ENCODE measurements at places on chromosomes 7 and 10.
A peak's percentile ranks its signal among the peaks of the same experiment; 100 is the strongest.

DNA sequence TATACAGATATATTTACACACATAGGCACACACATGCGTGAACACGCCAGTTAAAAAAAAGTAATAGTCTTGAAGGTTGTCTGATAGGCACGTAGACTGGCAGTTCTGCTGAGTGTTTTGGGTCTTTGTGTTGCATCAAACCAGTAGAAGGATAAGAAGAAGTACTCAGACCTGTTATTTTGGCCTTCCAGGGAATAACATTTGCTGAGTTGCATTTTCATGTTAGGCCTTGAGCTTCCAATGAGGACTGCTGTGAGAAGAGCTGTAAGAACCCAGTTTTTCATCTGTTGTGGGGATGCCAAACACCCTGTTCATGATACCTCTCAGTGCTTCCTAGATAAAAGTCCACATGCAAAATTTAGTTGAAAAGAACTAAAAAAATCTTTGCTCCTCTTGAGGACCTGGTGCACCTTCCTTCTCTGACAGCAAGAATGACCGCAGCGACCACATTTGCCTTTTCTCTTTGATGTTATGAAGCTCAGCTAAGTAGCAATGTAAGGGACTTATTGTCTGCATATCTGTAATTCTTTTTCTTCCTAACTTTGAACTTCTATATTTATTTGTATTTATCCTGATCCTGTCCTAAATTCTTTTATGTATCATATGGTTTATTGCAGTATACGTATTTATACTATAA lies 27.2 kb downstream of the HIPK2 start:
- no peak for DNase-seq

- no peak for DNase-seq
These were observed 3.7 kb downstream of the COL17A1 start for GRCh38 chr10:104081998-104082397.

- DNase-seq: no peak
These were observed 54.2 kb downstream of the MICALL2 start for GRCh38 chr7:1404898-1405548.

GRCh38 chr7:67346876-67347275 lies 350.2 kb downstream of the TYW1 start:
- DNase-seq: no peak

- no peak for DNase-seq
These were observed 9.5 kb downstream of the INHBA start for GRCh38 chr7:41693150-41693997.

DNA sequence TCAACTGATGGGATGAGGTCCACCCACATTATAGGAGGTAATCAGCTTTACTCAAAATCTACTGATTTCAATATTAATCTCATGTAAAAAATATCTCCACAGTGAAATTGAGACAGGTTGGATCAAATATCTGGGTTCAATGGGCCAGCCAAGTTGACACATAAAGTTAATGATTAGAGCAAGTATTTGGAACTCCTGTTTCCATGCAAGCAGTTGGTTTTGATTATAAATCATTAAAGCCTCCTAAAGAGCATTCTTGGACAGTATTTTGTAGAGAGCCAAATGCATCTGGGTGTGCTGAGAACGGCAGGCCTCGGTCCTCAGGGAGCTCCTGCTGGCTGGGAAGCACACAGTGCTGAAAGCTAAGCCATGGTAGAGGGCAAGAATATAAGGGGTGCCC lies 126.9 kb upstream of the BTBD16 start:
- DNase-seq: no peak

DNA sequence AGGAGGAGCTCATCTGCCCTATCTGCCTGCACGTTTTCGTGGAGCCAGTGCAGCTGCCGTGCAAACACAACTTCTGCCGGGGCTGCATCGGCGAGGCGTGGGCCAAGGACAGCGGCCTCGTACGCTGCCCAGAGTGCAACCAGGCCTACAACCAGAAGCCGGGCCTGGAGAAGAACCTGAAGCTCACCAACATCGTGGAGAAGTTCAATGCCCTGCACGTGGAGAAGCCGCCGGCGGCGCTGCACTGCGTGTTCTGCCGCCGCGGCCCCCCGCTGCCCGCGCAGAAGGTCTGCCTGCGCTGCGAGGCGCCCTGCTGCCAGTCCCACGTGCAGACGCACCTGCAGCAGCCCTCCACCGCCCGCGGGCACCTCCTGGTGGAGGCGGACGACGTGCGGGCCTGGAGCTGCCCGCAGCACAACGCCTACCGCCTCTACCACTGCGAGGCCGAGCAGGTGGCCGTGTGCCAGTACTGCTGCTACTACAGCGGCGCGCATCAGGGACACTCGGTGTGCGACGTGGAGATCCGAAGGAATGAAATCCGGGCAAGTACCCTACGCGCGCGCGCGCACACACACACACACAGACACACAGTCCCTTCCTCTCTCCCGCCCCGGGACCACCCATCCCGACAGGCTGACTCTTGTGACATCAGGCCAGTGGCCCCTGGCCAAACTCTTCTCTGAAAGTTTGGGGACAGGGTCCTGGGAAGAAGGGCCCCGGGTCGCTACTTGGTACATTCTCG lies 538 bp downstream of the TRIM8 start:
- peak; percentile 83 for DNase-seq

GRCh38 chr10:110460111-110460809 lies 37.4 kb upstream of the DUSP5 start:
- DNase-seq: peak; percentile 64

DNA sequence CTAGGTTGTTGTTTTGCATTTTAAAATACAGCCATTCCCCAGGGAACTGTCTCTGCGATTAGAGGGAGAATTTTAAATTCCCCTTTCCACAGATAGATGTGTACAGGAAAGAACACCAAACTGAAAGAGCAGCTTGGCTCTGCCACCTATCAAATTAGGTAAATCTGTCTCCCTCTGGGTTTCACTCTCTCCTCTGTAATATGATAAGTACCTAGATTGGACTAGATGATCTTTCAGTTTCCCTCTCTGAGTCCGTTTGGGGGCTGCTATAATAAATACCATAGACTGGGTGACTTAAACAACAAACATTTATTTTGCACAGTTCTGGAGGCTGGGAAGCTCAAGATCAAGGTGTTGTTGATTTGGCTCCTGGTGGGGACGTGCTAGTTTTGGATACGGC lies 186.0 kb downstream of the KIF20B start:
- no peak for DNase-seq

DNA sequence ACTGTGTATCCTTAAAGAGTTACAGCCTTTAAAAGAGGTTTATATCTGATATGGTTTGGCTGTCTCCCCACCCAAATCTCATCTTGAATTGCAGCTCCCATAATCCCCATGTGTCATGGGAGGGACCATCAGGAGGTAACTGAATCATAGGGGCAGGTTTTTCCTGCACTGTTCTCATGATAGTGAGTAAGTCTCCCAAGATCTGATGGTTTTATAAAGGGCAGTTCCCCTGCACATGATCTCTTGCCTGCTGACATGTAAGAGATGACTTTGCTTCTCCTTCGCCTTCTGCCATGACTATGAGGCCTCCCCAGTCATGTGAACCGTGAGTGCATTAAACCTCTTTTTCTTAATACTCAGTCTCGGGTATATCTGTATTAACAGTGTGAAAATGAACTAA lies 9.7 kb downstream of the RTKN2 start:
- no peak for DNase-seq

DNA sequence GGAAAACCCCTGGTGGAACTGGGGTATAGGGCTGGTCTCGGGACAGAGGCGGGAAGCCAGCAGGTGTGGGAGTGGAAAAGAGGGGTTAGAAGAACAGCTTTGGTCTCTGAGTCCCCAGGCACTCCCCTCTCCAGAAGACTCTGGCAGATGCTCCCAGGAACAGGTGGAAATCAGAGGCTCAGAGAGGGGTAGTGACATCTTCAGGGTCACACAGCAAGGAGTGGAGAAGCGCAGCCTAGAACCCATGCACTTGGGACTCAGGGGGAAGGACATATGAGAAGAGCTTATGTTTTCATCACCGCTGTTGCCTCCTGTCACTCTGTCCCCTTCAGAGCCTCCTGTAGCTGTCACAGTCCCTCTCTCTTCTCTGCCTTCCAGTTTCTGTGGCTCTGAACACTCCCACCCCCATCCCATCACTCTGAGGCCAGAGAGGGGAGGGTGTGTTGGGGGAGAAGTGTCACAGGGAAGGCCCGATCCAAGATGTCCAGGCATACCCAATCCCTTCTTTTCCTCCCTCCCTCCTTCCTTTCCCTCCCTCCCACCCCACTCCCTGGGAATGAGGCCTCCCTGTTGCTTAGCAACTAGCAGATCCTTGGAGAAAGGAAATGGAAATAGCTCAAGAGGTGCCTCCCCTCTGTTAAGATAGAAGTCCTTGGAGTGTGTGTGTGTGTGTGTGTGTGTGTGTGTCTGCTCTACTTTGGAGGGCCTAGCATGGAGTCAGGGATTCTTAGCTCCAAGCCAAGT lies 32.0 kb downstream of the SRRM3 start:
- DNase-seq: peak; percentile 58

GRCh38 chr10:4022473-4022872 lies 237.5 kb upstream of the KLF6 start:
- DNase-seq: no peak

GRCh38 chr7:77460057-77460486 lies 43.9 kb upstream of the GSAP start:
- DNase-seq: no peak

DNA sequence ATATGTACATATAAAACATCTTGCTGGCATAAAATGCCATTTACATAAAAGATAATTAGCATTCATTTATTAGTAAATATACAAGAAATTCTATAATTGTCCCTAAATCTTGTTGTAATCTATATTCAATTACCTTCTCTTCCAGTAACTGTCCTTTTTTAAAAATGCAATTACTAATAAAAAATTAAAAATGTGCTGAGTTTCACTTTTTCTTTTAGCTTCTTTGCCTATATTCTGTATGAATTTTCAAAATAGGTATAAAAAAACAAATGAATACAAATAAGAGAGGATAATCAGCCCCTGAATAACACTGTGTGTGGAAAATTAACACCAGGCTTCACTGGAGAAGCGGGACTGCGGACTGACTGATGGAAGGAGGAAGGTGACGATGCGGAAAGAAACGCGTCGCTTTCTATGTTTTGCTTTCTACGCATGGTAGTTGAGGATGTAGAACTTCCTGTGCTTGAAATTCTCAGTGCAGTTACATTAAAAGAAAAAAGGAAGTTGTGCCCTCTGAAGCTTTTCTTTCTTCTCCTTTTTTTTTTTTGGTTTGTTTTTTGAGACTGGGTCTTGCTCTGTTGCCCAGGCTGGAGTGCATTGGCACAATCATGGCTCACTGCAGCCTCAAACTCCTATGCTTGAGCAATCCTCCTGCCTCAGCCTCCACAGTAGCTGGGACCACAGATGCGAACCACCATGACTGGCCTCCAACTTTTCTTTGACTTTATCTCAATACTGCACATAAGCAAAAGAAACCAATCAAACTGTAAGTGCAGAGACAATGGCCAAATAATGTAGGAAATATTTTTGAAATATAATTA lies 7.4 kb upstream of the ZMYND11 start:
- DNase-seq: no peak

- no peak for DNase-seq
These were observed 18.4 kb upstream of the COL1A2 start for GRCh38 chr7:94376281-94376680.

GRCh38 chr10:69801434-69802315 lies at the start of gene COL13A1:
Gene COL13A1, plus strand, starts transcription at chr10:69801906. Its CDS starts 518 bp downstream, at chr10:69802424.
- DNase-seq: peak; percentile 84

- no peak for DNase-seq
These were observed 222.0 kb downstream of the BICC1 start for GRCh38 chr10:58734664-58735063.

DNA sequence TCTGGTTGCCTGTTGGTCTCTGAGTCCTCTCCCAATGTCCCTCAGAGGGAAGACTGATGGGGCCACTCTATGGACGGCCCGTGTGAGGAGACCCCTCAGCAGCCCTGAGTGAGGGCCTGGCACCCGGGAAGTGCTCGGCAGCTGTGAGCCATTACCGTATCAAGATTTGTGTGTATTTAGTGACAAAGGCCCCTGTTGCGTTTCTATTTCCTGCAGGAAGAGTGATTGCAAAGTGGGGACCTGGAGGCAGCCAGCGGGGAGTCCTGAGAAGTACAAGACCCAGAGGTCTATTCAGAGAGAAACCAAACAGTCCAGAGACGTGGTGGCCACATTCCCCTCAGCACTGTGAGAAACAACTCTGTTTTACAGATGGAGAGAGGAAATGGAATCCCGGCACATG lies 51.1 kb upstream of the CHST15 start:
- no peak for DNase-seq

- DNase-seq: peak; percentile 24
These were observed 292.5 kb downstream of the TCERG1L start for GRCh38 chr10:131018886-131019500.

GRCh38 chr7:122054393-122054792 lies 89.7 kb downstream of the AASS start:
- DNase-seq: no peak

DNA sequence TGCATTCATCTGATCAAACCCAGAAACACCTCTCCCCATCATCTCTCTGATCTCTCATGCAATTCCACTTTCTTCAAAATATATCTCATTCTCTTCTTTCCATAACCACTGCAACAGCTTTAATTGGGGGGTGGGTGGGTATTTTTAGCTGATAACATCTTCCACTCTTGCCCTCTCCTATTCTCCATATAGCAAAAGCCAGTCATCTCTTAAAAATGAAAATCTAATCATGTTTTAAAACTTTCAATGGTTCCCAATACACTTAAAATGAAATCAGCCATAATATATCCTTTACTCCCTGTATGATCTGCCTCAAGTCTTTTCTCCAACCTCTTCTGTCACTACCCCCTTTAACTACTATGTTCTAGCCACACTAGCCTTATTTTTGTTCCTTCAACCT lies 1.5 kb downstream of the YME1L1 start:
- DNase-seq: no peak

GRCh38 chr10:113241599-113242360 lies 291.7 kb downstream of the TCF7L2 start:
- DNase-seq: no peak

- no peak for DNase-seq
These were observed 65.5 kb downstream of the C10orf143 start for GRCh38 chr10:130045091-130045652.

DNA sequence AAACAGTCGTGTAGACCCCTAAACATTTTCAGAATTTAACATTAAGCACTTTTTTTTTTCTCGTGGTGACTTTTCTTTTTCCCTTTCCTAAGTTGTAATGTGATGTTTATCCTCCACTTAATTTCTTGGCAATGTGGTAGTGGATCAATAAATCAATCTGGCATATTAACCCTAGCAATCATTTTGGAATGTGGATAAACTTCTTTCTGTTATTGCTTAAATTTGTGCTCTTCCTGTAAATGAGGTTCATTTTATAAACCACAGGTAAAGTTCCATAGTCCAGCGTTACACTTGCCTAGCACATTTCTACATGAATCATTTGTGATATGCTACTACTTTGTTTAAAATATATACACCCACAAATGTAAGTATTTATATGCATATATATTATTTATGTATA lies 247.4 kb upstream of the ETV1 start:
- DNase-seq: no peak
